Stimulated activated CD4-positive, alpha-beta T cell treated with anti-CD3 and anti-CD28 coated beads, Interleukin-4, amount 100 ng/mL, for 24 hours (primary cell): ENCODE measurements at places on chromosomes 6 and 20.
A peak's percentile ranks its signal among the peaks of the same experiment; 100 is the strongest.

DNA sequence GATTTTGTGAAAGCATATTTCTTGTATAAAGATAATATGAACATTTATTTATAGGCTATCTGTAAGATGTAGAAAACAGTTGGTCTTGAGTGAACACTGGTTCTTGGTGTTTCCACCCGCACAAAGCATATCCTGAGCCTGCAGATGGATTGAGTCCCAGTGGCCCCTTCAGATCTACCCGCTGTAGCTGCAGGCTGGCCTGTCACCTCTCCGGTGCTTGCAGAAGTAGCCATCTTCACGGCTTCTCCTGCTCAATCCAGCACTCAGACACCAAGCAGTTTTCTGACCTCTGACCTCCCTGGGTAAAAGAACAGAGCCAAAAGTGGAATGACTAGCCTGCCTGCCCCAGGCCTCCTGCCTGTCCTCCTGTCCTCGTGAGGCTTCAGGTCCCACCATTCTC lies 22.7 kb downstream of the LYRM2 start:
- DNase-seq, result no peak

DNA sequence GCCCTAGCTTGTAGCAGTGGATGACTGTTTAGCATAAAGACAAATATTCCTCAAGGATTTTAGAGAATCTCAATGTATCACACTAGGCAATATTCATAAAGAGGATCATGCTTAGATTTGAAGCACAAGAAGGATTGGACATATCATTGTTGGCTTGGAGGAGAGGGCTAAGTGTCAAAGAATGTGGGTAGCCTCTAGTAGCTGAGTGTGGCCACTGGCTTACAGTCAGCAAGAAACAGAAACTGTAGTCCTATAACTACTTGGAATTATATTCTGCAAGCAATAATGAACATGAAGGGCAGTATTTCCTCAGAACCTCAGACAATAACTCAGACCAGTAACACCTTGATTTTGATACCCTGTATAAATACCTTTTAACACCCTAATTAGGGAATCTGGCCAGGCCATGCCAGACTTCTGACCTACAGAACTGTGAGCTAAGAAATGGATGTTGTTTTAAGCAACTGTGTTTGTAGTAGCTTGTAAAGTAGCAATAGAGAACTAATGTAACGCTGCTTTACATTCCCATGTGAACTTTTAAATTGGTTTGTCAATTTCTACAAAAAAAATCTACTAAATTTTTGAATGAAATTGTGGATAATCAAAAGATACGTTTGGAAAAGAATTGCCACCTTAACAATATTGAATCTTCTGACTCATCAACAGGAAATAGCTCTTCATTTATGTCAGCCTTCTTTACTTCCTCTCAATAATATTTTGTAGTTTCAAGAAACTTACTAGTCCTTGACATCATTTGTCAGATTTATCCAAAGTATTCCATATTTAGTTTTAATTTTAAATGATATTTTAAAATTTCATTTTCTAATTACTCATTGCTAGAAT lies 65.2 kb upstream of the RSPO3 start:
- no peak for DNase-seq

- peak; percentile 22 for DNase-seq
Observed at GRCh38 chr20:10674684-10675449, 1.1 kb upstream of the JAG1 start.

- no peak for DNase-seq
Observed at GRCh38 chr6:147627411-147627810, 118.9 kb downstream of the SAMD5 start.

DNA sequence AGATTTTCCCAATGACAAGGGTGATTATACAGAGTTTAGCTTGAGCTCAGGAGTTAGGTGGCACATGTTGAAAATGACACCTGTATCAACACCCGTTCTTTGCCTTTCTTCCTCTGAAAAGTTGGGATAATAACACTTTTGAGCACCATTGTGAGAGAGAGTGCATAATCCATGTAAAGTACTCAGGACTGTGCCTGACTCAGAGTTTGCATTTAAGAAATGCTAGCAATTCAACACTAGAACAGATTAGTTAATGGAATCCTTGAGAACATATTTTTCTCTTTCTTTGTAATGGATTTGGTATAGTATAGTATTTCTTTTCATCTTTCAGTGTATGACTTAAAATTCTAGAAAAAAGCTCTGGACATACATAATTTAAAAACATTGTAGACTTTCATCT lies 449.2 kb downstream of the GJA1 start:
- no peak for DNase-seq
